ENCODE measurements at places on chromosomes 6 and 20. TPM values are rescaled to one million over a fixed set of nuclear protein-coding genes. Genes with fewer than 3 reads are reported as not detected.

Gene MCCD1
- polyA plus RNA-seq: not detected

Gene SRF
- 57.9 TPM for polyA plus RNA-seq

Gene KIAA1586
- polyA plus RNA-seq: 4.0 TPM

Gene TGM2
- 12.7 TPM for polyA plus RNA-seq

Gene GRIK2
- polyA plus RNA-seq: 0.22 TPM

Gene MUC21
- polyA plus RNA-seq: not detected

Gene PSORS1C2
- not detected for polyA plus RNA-seq

Gene ULBP1
- polyA plus RNA-seq: 0.03 TPM

Gene DEFB119
- polyA plus RNA-seq: not detected

Gene VWA7
- 2.1 TPM for polyA plus RNA-seq

Gene CSNK2B
- polyA plus RNA-seq: 172 TPM

Gene LY6G6D
- polyA plus RNA-seq: not detected

Gene HLA-DMA
- polyA plus RNA-seq: 70.0 TPM

Gene JPH2
- polyA plus RNA-seq: 0.43 TPM

Gene FAM209B
- 0.42 TPM for polyA plus RNA-seq

Gene STMND1
- 3.0 TPM for polyA plus RNA-seq

Gene NNAT
- 31.0 TPM for polyA plus RNA-seq

Gene KCNK5
- 2.5 TPM for polyA plus RNA-seq

Gene SLC17A1
- polyA plus RNA-seq: not detected

Gene MAFB
- 20.9 TPM for polyA plus RNA-seq
